ENCODE measurements at places on chromosomes 16 and 17.

DNA sequence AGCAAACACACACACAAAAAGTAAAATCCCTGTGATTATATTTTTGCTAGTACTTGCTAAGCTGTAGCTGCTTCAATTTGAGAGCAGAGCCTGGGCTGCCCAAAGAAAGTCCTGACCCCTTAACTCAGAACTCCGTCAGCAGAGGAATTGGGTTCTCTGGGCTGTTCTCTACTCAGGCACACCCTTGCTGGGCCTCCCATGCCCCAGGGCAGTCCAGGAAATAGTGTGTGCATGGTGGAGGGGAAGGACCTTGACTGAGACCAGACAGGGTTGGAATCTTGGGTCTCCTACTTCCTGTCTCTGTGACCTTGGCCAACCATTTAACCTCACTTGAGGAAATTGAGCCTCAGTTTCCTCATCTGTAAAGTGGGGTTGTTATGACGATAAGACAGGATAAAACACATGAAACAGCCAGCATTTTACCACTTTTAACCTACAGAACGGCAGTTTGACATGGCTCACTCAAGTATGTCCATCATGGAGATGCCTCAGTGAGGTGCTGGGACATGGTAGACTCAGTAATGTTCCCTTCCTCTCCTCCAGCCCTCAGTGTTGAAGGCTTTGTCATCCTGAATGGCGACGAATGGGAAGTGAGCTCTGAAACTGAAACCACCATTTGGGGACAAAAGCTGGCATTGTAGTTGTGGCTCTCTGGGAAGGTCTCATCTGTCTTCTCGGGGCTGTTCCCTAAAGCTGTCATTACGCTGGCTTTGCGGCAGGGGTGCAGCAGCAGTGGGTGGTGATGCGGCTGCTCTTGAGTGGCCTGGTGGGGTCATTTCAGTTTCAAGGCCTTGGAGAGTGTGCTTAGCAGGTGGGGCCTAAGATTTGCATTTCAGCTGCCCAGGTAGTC is 74.9 kb downstream of the CMIP start:
- no peak for DNase-seq

GRCh38 chr16:2815299-2815771 is 1.7 kb upstream of the PRSS21 start:
- DNase-seq, result no peak

DNA sequence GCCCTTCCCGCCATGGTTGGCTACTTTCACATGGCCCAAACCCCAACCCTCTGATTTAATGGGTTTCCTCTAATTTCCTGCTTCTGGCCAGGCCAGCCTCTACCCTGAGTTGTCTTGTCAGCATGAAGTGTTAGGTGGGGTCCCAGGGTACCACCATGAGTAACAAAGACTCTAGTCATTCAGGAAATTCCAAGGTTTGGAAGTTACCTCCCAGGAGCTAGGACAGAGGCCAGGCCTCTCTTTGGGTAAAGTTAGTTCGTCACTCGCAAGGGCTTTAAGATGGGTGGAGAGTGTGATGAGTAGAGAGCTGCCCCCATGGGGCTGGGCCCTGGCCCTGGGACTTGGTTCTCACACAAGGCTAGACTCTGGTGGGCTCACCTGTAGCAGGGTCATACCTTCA is 54.6 kb downstream of the PLD6 start:
- DNase-seq, result no peak

GRCh38 chr17:74226252-74226651 is 12.9 kb downstream of the TTYH2 start:
- no peak for DNase-seq

- DNase-seq, result no peak
Observed at GRCh38 chr17:65644545-65644944, 83.1 kb upstream of the AXIN2 start.

- no peak for DNase-seq
Observed at GRCh38 chr16:75580-76501, 2.2 kb upstream of the MPG start.

DNA sequence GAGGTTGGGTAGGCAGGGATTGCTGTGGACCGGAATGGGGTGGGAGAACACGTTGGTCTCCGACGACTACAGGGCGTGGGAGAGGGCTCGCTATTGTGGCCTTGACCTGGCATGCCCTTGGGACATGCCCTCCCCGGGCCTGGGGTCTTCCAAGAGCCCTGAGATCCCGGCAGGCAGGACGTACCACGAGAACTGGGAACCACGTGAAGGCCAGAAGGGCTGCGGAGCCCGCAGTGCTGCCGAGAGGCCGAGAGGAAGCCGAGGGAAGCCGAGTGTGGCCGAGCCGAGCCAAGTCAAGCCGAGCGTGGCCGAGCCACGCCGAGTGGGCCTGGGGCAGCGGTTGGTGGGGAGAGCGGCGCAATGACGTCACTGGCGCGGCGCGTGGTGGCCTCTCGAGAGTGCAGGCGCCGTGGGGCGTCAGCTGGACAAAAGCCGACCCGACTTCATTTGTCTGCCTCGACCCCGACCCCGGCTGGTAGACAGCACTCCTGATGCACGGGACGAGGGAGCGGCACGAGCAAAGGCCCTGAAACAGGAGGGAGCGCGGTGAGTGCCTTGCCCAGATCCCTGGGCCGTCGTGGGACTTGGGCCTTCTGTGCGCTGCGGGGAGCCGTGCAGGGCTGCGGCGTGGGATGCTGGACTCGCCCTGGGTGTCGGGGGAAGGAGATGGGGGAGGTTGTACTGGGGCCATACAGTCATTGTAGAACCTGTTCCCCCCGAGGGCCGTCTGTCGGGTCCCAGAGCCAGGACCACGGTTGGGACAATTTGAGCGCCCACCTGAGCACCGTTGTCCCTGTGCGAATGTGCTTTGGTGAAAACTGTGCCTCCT is 6.6 kb downstream of the SOCS1 start:
- DNase-seq, result no peak

Measured in activated CD4-positive, CD25-positive, alpha-beta regulatory T cell treated with anti-CD3 and anti-CD28 coated beads, Interleukin-2, amount 50 U/mL, for 72 hours (primary cell).